Amniotic stem cell (primary cell): ENCODE measurements at places on chromosomes 16 and 17.

DNA sequence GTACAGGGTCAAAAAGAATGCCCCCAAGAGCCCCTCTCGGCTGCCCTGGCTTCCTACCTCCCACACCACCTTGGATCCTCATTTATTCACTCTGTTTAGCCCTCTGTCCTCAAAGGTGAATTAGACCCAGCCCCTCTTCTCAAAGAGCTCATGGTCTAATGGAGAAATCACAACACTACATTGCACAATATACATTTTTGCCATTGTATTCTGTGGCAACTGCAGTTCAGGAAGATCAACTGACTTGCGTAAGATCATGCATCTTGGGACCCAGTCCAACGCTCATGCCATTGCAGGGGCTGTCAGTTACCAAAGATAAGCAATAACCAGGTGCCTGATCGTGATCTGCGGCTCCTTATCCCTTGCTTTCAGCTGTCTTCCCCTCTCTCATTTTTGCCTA, 1.4 kb downstream of the KRT38 start:
- DNase-seq: no peak

- no peak for DNase-seq
Observed at GRCh38 chr16:82201926-82202325, 31.9 kb upstream of the MPHOSPH6 start.

GRCh38 chr16:11744075-11744470, 1.4 kb upstream of the TXNDC11 start:
- no peak for DNase-seq

GRCh38 chr16:2147981-2148671, at the start of gene RAB26:
RAB26 (plus strand) TSS chr16:2148625; CDS start chr16:2148784, 159 bp downstream.
- DNase-seq: no peak

DNA sequence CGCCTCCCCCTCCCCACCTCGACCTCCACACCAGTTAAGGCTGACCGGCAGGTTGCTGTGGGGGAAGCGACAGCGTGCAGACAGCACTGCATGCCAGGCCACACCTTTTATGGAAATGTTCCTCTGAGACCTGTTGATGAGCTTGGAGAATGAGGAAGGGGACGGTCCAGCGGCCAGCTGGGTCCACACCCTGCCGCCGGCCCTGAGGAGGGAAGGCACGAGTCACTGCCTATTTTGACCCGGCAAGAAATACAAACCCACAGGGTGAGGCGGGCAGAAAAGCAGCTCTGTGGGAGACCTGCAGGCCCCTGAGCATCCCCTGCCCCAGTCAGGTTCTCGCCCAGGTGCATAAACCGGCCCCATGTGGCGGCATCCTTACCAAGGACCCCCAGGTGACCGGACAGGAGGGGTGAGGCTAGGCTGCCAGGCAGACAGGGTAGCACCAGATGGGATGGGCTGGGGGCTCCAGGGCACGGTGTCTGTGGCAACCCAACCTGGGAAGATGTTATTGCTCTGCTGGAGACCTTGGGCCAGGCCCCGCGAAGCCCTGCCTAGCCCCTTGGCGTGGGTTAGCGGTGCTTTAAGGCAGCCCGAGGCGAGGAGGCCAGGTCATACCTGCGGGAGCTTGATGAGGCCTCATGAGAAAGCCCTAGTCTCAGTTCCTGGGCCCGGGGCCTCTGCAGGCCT, 12.7 kb downstream of the NATD1 start:
- DNase-seq: no peak

GRCh38 chr17:9977180-9977575, 72.1 kb upstream of the RCVRN start:
- DNase-seq: no peak

GRCh38 chr17:16258901-16259300, 41.9 kb downstream of the PIGL start:
- DNase-seq: no peak

DNA sequence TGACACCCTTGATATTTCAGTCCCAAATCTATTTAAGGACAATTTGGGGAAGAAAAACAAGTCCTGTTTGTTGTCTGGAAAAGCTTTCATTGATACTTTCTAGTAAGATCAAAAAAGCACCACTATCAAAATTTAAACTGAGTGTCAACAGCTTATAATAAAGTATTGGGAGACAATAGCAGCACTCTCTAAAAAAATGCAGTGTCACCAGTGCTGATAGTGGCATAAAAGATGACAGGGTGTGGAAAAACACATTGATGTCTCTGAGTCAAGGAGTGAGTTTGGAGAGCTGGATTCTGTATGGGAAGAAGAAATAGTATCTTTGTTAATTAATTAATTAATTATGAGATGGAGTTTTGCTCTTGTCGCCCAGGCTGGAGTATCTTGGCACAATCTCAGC, 8.3 kb upstream of the TOM1L1 start:
- DNase-seq: no peak

DNA sequence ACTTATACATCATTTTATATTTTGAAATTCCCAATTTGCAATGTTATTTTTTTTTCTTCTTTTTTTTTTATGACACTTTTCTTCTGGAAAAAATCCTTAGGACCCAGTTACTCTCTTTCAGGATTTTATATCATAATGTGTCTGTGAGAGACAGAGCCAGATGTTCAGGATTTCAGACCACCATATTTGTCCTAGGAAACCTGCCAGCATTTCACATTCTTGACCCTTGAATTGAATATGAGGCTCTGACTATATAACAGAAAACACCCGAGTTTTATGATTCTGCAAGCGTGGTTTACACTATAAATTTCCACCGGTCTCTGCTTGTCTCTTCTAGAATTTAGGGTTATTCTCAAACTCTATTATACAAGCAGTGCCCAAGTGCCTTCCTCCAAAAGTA, 621.0 kb downstream of the WWOX start:
- DNase-seq: no peak

DNA sequence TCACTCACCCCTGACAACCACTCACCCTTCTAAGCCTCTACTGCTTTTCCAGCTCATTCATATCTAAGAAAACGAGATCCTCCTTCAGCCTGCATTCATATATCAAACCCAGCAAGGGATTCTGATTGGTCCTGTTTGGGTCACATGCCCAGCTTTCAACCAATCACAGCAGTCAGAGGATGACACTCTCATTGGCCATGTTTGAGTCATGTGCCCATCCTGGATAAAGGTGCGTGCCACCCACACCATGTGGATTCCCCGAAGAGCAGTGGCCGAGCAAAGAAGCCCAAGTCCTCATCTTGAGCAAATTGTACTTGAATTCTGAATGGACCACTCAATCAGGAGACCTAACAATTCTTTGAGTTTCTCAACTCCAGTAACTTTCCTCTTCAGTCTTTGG, 45.0 kb downstream of the SCNN1G start:
- no peak for DNase-seq

DNA sequence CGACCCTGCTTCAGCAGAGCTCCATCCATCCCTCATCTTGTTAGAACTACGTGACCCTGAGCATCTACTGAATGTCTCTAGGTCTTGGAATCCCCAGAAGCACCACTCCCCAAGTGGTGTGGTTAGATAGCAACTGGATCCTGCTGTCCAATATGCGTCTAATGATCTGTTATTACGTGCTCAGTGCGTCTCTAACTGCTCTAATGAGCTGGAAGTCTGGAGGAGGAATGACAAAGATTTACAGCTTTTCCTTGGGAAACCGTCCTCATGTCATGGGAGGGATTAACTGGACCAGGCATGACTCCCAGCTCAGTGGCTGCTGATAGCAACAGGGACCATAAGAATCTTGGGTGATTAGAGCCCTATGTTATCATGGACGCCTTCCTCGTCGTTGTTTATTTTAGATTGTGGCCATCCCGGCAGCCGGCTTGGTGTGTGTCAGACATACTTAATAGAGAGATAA, 150.9 kb downstream of the HS3ST3B1 start:
- DNase-seq: no peak

- no peak for DNase-seq
Observed at GRCh38 chr16:55754056-55754455, 78.8 kb downstream of the CES1 start.

GRCh38 chr17:47162013-47162622, 27.0 kb downstream of the CDC27 start:
- no peak for DNase-seq

GRCh38 chr17:45052052-45052772, 780 bp upstream of the DCAKD start:
- DNase-seq: no peak

- no peak for DNase-seq
Observed at GRCh38 chr17:79746889-79747507, 16.3 kb downstream of the ENPP7 start.

DNA sequence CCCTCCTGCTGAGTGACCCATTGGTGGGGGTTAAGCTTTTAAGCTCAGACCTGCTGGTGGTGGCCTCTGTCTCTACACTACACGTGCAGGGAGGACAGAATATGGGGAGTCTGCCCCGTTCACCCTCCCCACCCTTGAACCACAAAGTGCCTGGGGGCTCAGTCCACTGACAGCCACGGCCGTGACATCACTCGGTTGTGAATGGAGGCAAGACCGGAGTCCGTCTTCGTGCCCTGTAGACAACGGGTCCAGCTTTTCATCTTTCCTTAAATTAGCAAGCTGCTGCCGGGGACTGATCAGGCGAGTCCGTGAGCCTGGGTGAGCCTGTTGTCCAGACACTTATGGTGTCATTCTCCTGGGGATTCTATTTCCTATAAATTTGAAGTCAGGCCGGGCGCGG, 67.4 kb downstream of the CRISPLD2 start:
- DNase-seq: no peak

- no peak for DNase-seq
Observed at GRCh38 chr16:67551972-67552371, 10.4 kb upstream of the CTCF start.

GRCh38 chr17:67043283-67043682, 1.1 kb upstream of the CACNG1 start:
- DNase-seq: no peak

GRCh38 chr17:57531078-57531477, 214.0 kb downstream of the CCDC182 start:
- no peak for DNase-seq

DNA sequence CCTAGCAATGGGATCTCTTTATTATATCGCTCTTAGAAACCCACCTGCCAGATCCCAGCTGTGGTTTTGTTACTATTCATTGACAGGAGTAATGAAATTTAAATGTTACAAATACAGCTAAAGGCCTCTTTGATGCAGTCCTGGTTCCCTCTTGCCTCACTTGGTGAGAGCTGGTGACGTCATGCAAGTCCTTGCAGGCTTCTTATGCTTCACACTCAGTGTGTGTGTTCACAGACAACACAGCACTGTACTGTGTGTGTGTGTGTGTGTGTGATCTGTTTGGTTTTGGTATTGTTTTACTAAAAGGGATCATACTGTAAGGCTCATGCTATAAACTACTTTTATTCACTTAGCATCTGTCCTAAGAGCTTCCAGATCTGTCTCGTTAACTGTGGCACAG, 75.0 kb downstream of the USP22 start:
- no peak for DNase-seq
